Tibial artery (tissue), 4 donors: ENCODE measurements at places on chromosomes 13 and 19.

- no peaks in the 10 kb centered on the region for H3K36me3 ChIP-seq
- H3K27me3 ChIP-seq = no peaks in the 10 kb centered on the region
- peaks cover 14% of the 10 kb centered on the region for H3K4me1 ChIP-seq
- H3K27ac ChIP-seq = peak overlapping the region; percentile 67
- no peak for DNase-seq
Measured at GRCh38 chr13:109159650-109160309, 530.4 kb downstream of the MYO16 start.

- no peak for DNase-seq
- H3K36me3 ChIP-seq = no peaks in the 10 kb centered on the region
- no peaks in the 10 kb centered on the region for H3K4me1 ChIP-seq
- peak overlapping the region; percentile 52 for H3K4me3 ChIP-seq
- no peak overlapping the region for H3K27ac ChIP-seq
- H3K27me3 ChIP-seq = no peaks in the 10 kb centered on the region
Measured at GRCh38 chr13:112894673-112895481, 74.1 kb upstream of the MCF2L start.

- H3K36me3 ChIP-seq = no peaks in the 10 kb centered on the region
- peak overlapping the region; percentile 63 for H3K27ac ChIP-seq
- no peak for DNase-seq
- no peaks in the 10 kb centered on the region for H3K27me3 ChIP-seq
- H3K4me3 ChIP-seq = peak overlapping the region; percentile 25
Measured at GRCh38 chr13:75762955-75763354, 126.8 kb downstream of the LMO7 start.

- peak; percentile 80 for DNase-seq
- no peaks in the 10 kb centered on the region for H3K27me3 ChIP-seq
- no peaks in the 10 kb centered on the region for H3K36me3 ChIP-seq
- peaks cover 72% of the 10 kb centered on the region for H3K4me1 ChIP-seq
- H3K4me3 ChIP-seq = peak within 1 kb of the TSS; percentile 55
Measured at GRCh38 chr19:46471116-46471733, at the start of gene PNMA8A. TSS of gene PNMA8A (minus strand) at chr19:46471563. CDS start at chr19:46471035, 528 bp downstream.

- no peak overlapping the region for H3K27ac ChIP-seq
- DNase-seq = no peak
- H3K27me3 ChIP-seq = no peaks in the 10 kb centered on the region
- H3K36me3 ChIP-seq = no peaks in the 10 kb centered on the region
- no peak overlapping the region for H3K4me3 ChIP-seq
- H3K4me1 ChIP-seq = no peaks in the 10 kb centered on the region
Measured at GRCh38 chr13:42873081-42873480, 91.7 kb downstream of the FAM216B start.

DNA sequence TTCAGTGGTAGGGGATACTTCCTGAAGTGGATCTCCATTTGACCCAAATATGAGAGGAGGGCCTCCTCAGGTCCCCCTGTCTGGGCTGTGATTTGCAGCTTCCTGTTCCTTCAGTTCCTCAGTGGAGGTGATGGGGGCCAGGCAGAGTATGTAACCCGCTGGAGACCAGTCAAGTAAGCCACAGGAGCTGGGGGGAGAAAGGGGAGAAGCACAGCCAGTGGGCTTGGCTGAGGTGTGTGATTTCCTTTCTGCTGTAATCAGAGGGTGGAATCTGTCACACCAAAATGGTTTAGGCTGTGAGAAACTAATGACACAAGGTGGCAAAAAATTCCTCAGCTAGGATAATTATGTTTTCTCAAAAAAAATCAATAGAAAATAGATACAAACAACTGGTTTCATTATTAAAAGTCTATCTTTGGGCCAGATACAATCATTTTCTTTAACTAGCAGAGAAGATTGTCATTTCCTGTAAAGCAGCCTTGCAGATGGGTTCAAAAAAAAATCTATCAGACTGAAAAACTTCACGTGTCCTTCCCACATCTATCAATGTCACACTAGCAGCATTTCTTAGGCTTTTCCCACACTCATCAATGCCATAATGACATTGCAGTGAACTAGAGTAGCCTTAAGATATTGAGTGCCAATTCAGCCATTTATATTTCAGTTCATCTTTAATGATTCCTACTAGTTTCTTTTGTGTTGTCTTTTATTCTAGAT lies 1660.3 kb downstream of the EFNB2 start:
- DNase-seq = no peak
- no peaks in the 10 kb centered on the region for H3K36me3 ChIP-seq
- no peak overlapping the region for H3K27ac ChIP-seq
- H3K27me3 ChIP-seq = no peaks in the 10 kb centered on the region
- H3K4me3 ChIP-seq = no peak overlapping the region

DNA sequence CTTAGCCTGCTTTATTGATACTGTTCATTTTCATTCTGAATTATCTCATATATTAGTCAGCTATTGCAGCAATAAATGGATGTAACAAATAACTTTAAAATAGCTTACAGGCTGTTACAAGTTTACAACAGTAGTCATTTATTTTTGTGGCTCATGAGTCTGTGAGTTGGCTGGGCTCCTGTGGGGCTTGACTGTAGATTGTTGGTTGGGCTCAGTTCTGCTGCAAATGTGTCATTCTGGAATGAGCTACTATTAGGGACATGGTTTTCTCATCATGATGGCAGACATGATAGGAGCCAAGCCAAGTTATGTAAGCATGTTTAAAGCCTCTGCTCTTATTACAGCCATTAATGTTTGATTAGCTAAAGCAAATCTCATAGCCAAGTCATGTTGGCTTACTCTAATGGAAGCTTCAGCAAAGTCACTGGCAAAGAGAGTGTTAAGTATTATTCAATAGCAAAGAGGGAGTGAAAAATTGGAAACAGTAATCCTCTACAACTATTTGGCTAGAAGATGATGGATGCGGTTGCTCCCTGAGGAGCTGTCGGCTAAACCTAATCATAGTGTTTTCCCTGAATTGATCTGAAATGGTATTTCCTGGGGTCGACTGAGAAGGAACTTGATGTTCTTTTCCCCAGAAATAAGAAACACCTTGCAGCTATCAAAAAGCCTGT lies 391.3 kb downstream of the TDRD3 start:
- H3K36me3 ChIP-seq = no peaks in the 10 kb centered on the region
- peaks cover 7% of the 10 kb centered on the region for H3K4me1 ChIP-seq
- no peak for DNase-seq
- H3K27ac ChIP-seq = no peak overlapping the region
- no peak overlapping the region for H3K4me3 ChIP-seq

- no peak for DNase-seq
- H3K27me3 ChIP-seq = no peaks in the 10 kb centered on the region
- no peak overlapping the region for H3K27ac ChIP-seq
Measured at GRCh38 chr13:43424412-43424811, 362.4 kb downstream of the ENOX1 start.

GRCh38 chr19:46480415-46480814 lies 9.1 kb upstream of the PNMA8A start:
- no peaks in the 10 kb centered on the region for H3K27me3 ChIP-seq
- DNase-seq = no peak
- no peak overlapping the region for H3K4me3 ChIP-seq
- H3K27ac ChIP-seq = peak overlapping the region; percentile 80
- H3K36me3 ChIP-seq = no peaks in the 10 kb centered on the region
